ENCODE measurements at places on chromosomes 11 and 22.

GRCh38 chr11:17568944-17569343, 21.9 kb downstream of the OTOG start:
- no peak for DNase-seq

GRCh38 chr11:43837879-43838278, 42.8 kb upstream of the ALKBH3 start:
- no peak for DNase-seq

GRCh38 chr11:128576555-128576954, 10.8 kb downstream of the ETS1 start:
- DNase-seq: no peak

DNA sequence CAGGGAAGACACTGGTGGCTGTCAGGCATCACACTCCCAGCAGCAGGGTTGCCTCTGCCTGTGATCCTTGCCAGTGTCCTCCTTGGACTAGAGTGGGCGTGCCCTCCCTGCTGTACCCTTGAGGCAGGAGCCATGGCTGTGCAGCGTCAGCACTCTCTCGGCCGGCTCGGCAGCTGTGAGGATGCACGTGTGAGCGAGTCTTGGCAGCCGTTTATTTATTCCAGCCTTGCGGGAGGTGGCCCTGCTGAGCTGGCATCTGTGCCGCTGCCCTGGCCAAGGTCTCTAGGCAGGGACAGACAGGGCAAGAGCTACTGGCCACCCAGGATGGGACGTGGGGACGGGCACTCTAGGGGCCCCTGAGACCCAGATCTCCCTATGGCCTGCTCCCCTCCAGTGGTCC, 33.9 kb downstream of the TSPAN4 start:
- DNase-seq: no peak

DNA sequence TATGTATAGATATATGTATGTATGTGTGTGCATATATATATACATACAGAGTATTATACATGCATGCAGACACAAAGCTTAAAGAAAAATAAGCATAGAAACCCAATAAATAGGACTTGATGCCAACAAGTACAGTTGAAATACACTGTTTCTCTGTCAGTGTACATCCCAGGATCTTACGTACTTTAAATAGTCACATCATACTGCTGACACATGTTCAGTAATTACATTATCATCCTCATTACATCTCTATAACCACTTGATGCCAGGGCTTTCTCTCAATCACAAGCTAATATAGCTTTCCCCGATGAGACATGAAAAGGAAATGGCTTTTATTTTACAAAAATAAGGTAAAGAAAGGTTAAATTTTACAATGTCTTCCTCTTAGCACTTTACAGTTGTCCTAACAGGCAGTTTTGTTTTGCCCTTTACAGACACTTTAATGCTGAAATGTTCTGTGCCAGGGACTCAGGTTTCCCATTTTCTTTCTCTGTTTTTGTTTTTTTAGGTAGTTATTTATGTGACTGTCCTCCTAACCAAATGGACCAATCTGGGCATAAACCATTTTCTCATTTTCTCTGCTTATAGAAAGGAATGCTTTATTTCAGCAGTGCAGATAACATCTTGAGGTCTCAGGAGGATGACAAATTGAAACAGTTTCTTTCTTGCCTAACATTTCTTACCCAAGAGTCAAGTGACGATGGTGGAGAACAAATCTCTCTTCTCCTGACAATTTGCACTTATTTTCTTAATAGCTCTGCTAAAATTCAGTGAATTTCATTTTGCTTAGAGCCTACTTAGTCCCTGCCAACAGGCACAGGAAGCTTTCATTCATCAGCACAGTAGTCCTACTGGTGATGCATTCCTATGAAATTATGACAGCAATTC, 350.2 kb downstream of the TTC28 start:
- no peak for DNase-seq

DNA sequence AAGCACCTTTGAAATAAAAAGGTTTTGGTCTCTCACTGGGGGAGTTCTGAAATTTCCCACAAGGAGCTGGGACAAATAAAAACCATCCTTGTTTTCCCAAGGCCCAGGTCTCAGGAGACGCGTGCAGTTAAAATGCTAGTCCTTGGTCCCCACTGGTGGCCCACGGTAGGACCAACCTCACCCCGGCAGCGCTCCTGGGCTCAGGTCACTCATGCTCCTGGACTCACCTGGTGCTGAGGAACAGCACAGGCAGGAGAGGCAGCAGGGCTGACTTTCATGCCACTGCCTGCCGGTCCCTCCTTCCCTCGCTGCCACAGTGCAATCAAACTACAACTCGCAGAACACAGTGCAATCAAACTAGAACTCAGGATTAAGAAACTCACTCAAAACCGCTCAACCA, 356.8 kb upstream of the CCDC179 start:
- DNase-seq: no peak
